NCI-H2081 treated with DMSO at 0.1 percent for 48 hours (cell line): ENCODE measurements at places on chromosomes 4 and X.

DNA sequence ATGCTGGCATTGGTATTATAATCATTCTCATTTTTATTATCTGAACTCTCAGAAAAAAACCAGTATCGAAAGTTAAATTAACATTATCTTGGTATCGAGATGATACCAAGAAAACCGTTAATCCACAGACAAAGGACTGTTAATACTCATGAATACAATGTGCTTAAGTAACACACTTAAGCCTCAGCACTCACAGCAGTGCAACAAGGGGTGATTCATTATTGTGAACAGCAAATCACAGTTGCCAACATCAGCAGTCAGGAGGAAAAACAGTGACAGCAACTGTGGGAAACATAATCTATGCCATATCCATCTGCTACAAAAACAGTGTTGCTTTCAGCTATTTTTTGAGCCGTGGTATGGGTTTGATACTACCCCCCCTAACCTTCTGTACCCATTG lies 210.9 kb upstream of the ATOH1 start:
- no peak for DNase-seq

DNA sequence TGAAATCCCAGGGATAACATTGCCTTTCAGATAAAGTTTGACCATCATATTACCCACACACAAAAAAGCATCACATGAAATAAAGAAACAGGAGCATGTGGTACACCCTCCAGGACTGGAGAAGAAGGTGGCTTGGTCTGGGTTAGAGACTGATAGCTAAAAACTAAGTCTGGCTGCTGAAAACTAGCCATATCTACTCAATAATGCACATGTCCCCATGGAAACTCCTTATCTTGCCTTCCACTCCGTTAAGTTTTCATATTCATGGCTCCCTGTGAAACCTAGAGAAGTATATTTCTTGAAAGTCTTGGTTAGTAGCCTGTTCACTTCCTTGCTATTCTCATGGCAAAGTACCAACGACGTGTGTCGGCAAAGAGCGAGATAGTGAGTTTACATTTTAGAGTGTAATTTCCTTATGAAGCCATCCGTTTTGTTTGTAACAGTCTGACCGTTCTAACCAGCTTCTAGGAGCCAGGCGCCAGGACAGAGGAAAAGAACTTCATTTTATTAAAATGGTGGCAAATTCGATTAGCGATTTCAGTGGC lies 6.7 kb upstream of the DCTD start:
- no peak for DNase-seq

DNA sequence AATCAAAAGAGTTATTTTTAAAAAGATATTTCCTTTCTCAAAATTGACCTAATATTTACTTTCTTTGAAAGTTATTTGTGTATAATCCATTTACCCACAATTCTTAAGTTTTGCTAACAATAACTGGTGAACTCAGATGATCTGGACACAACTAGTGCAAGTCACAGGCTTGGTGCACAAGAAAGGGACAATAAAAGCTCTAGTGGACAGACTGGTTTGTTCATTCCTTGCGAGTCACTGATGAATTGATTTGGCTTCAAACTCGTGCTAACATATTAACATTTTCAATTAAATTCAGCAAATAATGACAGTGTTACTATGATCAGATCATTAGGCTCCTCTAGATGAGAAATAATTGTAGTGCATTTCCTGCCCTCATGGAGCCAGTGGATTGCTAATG lies 169.2 kb downstream of the BMPR1B start:
- DNase-seq: no peak

GRCh38 chrX:133555782-133556458 lies 140.6 kb upstream of the GPC4 start:
- DNase-seq: no peak

DNA sequence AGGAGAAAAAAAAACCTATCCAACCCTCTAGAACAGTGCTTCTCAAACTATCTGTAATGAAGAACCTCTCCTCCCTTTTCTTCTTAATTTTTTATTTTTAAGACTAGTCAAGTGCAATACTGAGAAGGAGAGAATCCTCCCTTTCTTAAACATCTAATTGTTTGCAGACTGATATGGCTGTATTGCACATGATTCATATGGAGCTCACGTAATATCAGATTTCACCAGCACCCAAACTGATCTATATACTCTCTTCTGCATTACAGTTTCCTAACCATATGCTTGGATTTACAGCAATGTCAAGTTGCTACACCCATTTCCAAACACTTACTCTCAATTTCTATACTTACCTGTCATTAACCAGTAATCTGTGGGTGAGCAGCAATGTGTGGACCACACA lies 9.5 kb downstream of the PRMT9 start:
- no peak for DNase-seq
